ENCODE measurements at places on chromosomes 5 and 9.

GRCh38 chr5:136518174-136518573 is 152.8 kb upstream of the TRPC7 start:
- DNase-seq, result no peak

GRCh38 chr5:31755676-31756230 is 116.8 kb downstream of the PDZD2 start:
- no peak for DNase-seq

- no peak for DNase-seq
Measured at GRCh38 chr9:81035601-81036000, 653.7 kb downstream of the TLE1 start.

- no peak for DNase-seq
Measured at GRCh38 chr9:34276772-34277171, 52.3 kb downstream of the KIF24 start.

GRCh38 chr5:113232221-113232620 is 202.6 kb downstream of the TSSK1B start:
- no peak for DNase-seq

- no peak for DNase-seq
Measured at GRCh38 chr9:86907346-86907745, 40.0 kb downstream of the GAS1 start.

GRCh38 chr9:123536455-123536868 is 180.5 kb downstream of the CRB2 start:
- no peak for DNase-seq

GRCh38 chr5:129609710-129610109 is 138.2 kb upstream of the MINAR2 start:
- DNase-seq, result no peak

- no peak for DNase-seq
Measured at GRCh38 chr5:109310315-109310714, 99.5 kb downstream of the PJA2 start.

GRCh38 chr5:58440901-58441460 is 18.9 kb downstream of the PLK2 start:
- DNase-seq, result no peak

- DNase-seq, result no peak
Measured at GRCh38 chr5:159257629-159258283, 5.3 kb upstream of the UBLCP1 start.

- DNase-seq, result no peak
Measured at GRCh38 chr5:90658620-90659019, 100.0 kb downstream of the ADGRV1 start.

DNA sequence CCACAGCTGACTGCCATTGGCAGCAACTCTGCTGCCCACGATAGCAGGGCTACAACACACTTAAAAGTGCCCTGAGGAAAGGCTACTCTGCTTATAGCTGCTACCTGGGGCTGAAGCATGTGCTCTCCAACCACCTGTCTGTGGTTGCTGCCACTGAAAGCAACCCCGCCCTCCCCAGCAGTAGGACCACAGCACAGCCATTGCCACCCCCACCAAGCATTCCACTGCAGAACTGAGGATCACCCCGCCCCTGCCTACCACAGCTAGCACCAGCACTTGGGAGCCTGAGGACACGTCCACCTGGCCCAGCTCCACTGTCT is 85.8 kb downstream of the LPAR1 start:
- DNase-seq, result no peak

- no peak for DNase-seq
Measured at GRCh38 chr5:36948650-36949049, 72.1 kb downstream of the NIPBL start.

- no peak for DNase-seq
Measured at GRCh38 chr5:72167804-72168203, 60.5 kb downstream of the MAP1B start.

DNA sequence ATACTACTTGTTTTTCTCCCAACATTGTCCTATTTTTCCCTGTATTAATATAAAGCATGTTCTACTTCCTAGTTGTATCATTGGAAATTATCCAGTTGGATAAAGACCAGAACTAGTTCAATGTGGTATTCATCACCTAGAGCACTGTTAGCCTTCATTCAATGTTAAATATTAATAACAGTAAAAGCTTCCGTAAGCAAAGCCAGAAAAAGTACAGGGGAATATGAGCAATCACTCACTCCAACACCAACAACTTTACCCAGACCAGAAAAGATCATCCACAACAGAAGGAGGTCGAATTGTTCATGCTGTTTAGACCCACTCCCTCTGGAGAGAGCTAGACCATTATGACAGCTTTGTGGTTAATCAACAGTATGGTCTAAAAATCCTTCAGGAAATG is 728.4 kb downstream of the MAT2B start:
- DNase-seq, result no peak

DNA sequence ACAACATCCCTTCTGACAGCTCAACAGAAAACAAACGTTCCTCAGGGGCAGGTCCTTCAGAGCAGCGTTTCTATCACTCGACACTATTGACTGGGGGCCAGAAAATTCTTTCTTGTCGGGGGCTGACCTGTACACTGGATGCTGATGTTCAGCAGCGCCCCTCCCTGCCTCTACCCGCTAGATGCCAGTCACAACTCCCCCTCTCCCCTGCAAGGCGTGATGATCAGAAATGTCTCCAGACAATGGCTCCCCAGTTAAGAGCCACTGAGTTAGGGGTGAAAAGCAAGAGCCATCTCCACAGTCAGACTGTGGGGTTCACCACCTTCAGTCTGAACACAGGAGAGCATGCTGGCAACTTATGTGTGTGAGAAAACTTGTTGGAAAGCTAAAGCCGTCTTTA is 39.8 kb downstream of the SERINC5 start:
- peak; percentile 45 for DNase-seq

GRCh38 chr9:104247899-104248460 is 153.9 kb downstream of the SMC2 start:
- no peak for DNase-seq

DNA sequence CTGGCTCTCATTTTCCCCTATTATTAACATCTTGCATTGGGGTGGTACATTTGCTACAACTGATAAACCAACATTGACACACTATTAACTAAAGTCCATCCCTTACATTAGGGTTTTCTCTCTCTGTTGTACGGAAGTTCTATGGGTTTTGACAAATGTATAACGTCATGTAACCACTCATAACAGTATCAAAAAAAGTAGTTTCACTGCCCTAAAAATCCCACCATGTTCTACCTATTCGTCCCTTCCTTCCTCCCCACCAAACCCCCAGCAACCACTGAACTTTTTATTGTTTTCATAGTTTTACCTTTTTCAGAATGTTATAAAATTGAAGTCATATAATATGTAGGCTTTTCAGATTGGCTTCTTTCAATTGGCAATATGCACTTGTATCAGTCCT is 40.1 kb downstream of the MLLT3 start:
- no peak for DNase-seq

- DNase-seq, result peak; percentile 4
Measured at GRCh38 chr9:113898596-113898995, 22.5 kb downstream of the ZNF618 start.

GRCh38 chr5:39835371-39835770 is 410.6 kb upstream of the DAB2 start:
- DNase-seq, result no peak

DNA sequence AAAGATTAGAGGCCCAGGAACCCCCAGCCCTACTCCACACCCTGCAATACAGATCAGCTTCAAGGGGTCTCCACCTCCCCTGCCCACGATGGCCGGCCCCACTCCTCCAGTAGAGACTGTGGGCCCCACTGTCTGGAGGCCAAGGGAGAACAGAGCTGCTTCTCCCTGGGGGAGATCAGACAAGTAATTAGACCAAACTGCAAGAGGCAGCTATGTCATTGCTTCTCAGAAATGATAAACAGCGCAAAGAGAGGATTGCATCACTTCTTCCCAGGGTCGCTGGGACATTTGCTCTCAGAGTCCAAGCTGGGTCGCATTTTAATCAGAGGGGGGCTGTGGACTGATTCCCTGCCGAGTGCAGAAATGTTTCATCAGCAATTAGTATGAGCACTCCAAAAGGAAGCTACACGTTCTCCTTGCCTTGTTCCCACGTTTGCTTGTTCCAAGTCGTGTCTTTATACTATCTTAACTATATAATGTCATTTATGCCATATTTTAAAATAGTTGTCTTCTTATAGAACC is 59.9 kb downstream of the ROPN1L start:
- DNase-seq, result no peak

DNA sequence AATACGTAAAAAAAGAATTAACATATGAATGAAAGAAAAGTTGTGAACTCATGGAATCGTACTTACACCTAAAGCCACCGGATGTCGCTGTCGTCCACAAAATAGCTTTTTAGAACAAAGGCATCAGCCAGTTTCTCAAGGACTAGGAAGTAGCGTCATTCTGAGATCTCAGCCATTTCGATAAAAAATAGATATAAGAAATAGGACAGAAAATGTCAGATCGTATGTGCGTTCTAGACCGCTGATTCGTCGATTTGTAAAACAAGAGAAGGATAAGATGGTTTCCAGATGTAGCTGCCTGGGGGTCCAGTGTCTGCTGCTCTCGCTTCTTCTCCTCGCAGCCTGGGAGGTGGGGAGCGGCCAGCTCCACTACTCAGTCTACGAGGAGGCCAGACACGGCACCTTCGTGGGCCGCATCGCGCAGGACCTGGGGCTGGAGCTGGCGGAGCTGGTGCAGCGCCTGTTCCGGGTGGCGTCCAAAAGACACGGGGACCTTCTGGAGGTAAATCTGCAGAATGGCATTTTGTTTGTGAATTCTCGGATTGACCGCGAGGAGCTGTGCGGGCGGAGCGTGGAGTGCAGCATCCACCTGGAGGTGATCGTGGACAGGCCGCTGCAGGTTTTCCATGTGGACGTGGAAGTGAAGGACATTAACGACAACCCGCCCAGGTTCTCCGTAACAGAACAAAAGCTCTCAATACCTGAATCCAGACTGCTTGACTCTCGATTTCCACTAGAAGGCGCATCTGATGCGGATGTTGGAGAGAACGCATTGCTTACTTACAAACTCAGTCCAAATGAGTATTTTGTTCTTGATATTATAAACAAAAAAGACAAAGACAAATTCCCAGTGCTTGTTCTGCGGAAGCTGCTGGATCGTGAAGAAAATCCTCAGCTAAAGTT is at the start of gene PCDHA10:
Gene PCDHA10 (plus strand): TSS at position 126 of the 903 bp plus-strand sequence. CDS start 152 bp downstream, at position 278.
- DNase-seq, result no peak

DNA sequence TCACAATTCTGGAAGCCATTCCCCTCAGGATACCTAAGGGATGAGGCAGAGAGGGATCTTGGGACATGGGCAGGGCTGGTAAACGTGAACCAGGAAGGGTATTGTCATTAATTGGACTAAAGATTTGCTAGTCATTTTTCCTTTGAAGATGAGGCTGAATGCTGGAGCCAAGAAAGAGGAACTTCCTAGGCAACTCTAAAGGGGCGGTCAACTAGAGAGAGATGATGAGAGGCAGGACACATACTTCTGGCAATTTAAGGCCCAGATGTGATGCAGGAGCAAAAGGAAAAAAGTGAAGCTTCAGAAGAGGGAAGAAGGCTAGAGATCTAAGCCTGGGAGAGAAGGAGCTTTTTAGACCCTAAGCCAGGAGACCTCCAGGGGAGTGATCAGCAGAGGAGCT is 5.6 kb downstream of the GBA2 start:
- DNase-seq, result no peak

- DNase-seq, result no peak
Measured at GRCh38 chr9:104279535-104280177, 185.5 kb downstream of the SMC2 start.

DNA sequence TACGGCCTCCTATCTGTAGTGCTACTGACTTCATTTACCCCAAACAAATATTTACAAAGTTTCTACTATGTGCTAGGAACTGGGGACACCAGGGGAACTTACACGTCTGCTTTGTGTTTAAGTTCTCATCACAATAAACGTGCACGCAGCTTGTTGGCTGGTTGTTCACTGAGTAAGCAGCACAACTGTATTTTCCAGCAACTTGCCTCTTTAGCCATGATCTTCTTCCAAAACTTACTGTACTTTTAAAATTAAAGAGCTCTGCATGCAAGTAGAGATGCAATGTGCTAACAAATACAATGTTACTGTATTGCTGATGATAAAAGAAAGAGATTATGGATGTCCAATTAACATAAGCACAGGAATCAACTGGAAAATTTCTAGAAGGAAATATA is 62.8 kb downstream of the RAPGEF1 start:
- no peak for DNase-seq

GRCh38 chr5:18802336-18802735 is 1168.1 kb downstream of the TAF11L14 start:
- DNase-seq, result no peak
